ENCODE measurements at places on chromosomes 11 and 22. TPM values are rescaled to one million over a fixed set of nuclear protein-coding genes. Genes with fewer than 3 reads are reported as not detected.

DNA sequence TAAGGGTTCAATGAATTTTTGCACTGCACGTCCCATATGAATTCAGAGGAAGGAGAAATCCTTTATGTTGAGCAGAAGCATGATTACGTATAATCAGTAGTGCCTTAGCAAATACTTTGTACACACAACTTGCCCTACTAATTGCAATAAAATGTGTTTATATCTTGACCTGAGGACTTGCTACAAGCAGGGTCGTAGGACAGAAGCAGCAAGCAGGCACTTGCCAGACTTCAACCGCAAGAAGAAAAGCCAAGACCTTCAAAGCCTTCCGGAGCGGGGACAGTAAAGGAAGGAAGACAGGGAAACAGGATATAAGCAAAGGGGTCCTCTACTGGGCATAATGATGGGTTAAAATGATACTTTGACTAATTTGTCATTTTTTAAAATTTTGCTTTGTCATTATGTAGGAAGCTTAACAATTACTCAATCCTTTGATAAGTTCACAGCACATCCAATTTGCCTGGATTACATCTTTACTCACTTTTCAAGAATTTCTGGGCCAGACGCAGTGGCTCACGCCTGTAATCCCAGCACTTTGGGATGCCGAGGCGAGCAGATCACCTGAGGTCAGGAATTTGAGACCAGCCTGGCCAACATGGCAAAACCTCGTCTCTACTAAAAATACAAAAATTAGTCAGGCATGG lies 23.2 kb upstream of the UBASH3B start:
- no peak for DNase-seq

DNA sequence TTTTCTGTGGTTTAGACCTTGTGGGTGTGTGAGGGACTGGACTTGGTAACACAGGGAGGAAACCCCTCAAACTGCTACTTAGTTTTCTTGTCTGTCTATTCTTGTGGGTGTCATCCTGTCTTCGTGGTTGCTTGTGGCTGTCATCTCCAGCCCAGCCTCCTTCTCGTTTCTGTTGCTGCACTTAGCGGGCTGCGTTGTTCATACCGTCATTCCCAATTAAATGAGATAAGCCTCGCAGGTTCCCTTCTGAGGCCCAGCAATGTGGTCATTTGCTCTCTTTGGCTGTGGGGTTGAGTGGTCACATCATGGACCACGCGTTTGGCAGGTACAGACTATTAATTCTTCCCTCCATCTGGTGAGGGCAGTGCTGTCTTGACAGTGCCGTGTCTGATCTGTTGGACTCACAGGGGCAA lies 18.8 kb downstream of the PANX1 start:
- DNase-seq: no peak

Gene VWCE
- 1.9 TPM for polyA plus RNA-seq

GRCh38 chr22:17951315-17951714 lies 73.0 kb downstream of the MICAL3 start:
- DNase-seq: no peak

Gene ARHGAP20
- 1.1 TPM for polyA plus RNA-seq

Gene OAF
- polyA plus RNA-seq: 44.1 TPM

DNA sequence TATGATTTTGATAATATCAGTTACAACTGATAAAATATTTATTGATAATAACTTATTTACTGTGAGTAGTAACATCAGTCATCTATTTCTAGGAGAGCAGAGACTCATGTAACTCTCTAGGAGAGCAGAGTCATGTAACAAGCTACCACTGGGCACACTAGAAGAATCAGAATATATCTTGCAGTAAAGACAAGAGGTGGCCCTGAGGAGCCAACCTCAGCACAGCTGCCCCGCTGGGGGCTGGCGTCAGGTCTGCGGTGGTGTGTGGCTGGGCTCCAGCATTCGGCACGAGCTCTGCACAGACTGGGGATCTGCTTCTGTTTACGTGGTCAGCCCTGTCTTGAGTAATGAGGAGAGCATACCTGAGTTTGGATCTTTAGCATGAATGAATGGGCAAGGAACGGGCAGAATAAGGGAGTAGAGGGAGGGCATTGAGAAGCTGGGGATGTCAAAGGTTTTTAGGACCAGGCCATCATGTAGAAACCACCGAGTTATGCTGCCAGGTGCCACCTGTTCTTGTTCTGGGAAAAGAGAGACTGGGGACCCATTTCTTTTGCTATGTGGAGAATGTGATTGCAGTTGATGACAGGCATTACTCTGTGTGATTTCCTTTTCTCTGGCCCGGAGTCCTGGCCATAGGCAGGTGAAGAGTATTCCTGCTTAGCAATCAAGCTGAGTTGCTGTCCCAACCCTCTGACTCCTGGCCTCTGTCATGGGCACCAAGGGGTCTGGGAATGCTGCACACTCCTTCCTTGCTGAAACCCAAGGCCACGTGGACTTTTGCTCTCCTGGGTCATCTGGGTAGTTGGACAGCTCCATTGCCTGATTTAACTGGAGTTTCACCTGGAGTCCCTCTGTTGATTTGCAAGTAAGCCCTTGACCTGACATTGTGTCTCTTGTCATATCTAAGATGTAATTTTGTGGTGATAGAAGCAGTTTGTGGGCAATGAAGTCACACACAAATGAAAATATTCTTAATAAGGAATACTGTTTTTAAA lies 50.9 kb upstream of the HEPHL1 start:
- no peak for DNase-seq

DNA sequence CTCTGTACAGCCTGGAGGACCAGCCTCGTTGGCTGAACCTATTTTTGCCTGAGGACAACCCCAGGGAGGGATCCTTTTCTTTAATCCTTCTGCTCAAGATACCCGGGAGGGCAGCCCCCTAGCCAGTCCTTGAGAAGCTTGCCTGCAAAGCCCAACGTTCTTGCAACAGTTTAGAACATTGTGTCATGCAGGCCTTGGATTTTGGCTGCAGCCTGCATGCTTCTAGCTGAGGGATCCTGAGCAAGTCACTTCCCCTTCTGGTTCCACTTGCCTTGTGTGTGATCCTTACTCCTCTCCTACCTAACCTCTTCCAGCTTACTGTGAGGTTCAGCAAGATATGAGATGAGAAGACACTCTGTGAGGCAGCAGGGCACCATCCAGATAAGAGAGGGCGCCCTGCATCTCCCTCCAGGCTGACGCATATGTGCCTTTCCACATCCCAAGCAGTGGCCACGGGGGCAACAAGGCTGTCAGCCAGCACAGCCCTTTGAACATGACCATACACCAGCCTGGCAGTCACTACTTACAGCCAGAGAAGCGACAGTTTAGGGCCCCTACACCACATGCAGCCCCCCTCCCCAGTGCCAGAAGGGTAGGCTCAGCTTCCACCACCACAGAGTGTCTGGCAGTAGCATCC lies 76.1 kb downstream of the C11orf58 start:
- DNase-seq: no peak

DNA sequence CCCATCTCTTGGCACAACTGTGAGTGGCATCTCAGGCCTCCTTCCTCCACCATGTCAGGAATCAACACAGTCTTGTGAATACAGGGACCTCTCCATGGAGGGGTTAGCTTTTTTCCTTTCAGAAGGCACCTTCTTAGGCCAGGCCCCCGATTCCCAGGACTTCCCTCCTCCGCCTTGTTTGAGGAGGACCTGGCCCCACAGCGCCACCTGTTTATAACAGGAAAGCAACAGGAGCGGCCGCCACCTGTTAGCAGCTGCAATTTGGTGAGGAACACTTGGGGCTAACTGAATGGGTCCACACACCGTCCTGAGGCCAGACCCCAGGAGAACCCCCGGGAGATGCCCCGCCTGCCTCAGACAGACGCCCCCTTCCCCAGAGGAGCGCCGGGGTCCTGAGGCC lies 3.8 kb upstream of the PKP3 start:
- no peak for DNase-seq

DNA sequence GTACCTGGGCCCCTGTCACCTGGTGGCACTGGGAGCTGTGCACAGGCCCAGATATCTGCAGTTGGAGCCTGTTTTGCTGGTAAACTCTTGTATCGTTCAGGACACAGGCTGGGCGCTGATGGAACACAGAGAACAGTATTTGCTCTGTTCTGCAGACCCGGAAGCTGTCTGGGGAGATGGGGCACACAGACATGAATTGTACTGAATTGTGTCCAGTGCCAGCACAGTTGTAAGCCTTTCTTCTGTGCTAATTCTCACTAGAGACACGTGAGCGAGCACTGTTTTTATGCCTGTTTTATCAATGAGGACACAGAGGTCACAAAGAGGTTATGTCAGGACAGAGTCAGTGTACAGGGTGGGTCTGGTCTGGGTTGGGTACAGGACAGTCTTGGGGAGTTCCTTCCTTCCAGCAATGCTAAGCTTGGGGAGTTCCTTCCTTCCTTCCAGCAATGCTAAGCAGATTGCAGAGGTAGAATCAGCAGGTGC lies 24.4 kb upstream of the ACR start:
- no peak for DNase-seq

Gene DSCAML1
- polyA plus RNA-seq: 2.2 TPM

DNA sequence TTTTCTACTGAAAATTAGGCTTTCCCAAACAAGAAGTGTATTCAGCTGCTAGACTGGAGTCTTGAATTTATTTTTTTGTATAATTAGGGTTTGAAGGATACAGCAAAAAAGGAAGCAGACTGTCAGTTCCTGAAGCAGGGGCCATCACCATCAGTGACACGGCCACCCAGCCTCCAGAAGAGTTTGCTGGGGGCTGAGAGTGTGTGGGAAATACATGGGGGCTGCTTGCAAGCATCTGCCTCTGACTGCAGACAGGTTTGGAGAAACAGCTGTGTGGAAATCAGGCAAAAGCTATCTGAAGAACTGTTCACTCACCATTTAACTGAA lies 23.0 kb downstream of the FZD4 start:
- no peak for DNase-seq

Data from ovary (tissue), 10 donors.